ENCODE measurements at places on chromosomes 3 and 15. TPM values are rescaled to one million over a fixed set of nuclear protein-coding genes. Genes with fewer than 3 reads are reported as not detected.

Gene HYAL1
- 6.1 TPM for total RNA-seq

Gene RAD51
- 9.1 TPM for total RNA-seq

Gene LEKR1
- not detected for total RNA-seq

Gene GOLGA6L7
- total RNA-seq: not detected

Gene CYP19A1
- 0.18 TPM for total RNA-seq

Gene MAPK6
- total RNA-seq: 44.4 TPM

Gene CSPG4
- total RNA-seq: 16.2 TPM

Gene SLC35A5
- 34.8 TPM for total RNA-seq

Gene CLDN11
- 163 TPM for total RNA-seq

Gene DGKG
- total RNA-seq: 0.72 TPM

Data from cardiac atrium fibroblast (primary cell).